Right hindlimb (tissue), 1 donor: ENCODE measurements at places on chromosomes 11 and 22.

DNA sequence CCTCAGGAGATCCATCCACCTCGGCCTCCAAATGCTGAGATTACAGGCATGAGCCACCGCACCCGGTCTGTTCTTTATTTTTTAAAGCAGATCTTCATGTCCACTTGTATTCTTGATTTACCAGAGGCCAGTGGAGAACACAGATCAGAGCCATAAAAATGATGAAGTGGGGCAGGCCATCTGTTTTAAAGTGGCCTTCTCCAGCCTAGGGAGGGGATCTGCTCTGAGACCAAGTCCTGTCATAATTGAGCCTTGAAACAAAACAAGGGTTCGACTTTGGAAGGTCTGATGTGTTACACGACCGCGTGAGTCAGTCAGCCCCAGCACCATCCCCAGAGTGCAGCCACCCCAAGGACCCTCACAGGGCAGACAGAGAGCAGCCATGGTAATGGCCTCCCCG is 27.5 kb downstream of the ABCC8 start:
- DNase-seq = no peak

- DNase-seq = no peak
Observed at GRCh38 chr22:22798232-22798616, 89.4 kb upstream of the IGLL5 start.

- DNase-seq = no peak
Observed at GRCh38 chr22:46776876-46777608, 14.6 kb downstream of the TBC1D22A start.

DNA sequence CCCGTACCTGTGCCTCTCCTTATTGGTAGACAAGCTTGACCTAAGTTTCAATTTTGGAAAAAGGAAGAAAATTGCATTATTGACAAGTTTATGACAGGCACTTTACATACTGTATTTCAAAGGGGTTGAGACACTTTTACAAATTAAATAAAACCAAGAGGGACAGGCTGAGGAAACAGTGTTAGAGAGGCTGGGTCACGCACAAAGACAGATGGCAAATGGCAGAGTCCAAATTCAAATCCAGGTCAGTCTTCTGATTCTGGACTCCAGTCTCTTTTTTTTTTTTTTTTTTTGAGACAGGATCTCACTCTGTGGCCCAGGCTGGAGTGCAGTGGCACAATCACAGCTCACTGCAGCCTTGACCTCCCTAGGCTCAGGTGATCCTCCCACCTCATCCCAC is 10.1 kb downstream of the TRIM66 start:
- no peak for DNase-seq

- DNase-seq = no peak
Observed at GRCh38 chr22:34508797-34509196, 557.2 kb upstream of the ISX start.

DNA sequence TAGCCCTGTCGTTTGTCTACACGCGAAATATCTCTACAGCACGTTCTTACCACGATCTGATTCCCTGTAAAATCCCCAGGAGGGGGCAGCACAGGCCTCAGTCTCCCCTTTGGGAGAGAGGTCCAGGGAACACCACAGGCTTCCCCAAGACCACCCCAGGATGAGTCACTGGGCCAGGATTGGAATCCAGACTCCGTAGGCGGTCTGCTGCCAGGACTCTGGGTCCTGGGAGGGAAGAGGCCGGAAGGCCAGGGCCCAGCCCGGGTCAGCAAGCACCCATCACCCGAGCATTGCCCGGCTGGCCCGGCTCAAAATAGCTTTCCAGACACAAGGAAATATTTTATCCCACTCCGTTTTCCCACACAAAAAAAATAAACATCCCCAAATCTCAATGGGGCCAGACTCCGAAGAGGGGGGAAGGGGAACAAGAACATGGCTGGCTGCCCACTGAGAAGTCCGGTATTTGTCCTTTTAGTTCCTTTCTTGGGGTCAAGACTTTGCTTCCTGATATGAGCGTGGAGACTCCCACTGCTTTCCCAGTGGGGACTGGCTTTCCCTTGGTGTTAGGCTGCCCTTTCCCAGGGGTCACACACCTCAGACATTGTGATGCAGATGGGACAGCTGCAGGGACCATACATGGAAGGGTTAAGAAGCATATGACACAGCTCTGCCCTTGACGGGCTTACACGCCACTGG is 91.3 kb downstream of the LRRC32 start:
- peak; percentile 57 for DNase-seq

DNA sequence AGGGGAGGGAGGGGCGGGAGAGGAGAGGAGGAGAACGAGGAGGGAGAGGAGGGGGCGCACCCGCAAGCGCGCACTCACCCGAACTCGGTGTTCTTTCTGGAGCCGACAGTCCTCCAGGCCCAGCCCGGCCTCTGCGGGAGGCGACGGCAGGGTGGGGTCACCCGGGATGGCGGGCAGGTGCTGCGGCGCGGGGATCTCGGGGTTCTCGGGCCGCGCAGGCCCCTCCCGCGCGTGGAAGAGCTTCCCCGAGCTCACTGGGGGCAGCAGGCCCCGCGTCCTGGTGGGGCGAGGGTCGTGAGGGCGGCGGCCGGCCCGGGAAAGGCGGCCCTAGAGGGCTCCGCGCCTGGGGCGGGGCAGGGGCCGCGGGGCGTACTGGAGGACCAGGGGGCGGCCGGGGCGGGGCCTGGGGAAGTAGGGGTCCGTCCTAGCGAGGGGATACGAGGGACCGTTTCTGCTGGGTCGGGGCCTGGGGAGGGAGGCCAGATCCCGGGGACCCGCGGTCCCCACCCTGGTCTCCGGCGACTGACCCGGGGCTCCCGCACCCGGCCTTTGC is 5.2 kb downstream of the LMNTD2 start:
- no peak for DNase-seq

DNA sequence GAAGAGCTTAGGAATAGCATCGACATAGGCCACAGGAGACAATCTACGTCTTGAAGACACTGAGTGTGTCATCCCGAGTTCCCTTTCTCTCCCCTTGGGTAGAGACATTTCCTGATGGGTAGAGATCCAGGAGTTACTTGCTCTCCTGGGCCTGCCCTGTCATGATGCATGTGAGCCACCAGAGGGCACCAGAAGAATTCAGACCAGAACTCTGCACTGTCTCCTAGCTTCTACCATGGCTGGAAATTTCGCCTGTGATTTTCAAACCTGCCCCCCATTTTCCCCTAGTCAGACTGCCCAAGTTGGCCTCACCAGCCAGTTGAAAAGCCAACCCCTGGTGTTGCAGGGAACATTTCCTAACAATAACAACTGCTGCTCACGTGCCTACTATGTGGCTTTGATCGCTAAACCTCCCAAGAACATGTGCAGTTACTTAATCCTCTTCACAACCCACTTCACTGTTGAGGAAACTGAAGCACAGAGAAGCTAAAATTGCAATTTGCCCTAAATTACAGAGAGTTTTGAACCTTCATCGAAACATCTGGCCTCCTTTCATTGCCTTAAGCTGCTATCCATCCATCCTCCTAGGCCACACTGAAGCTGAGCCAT is 47.2 kb downstream of the C11orf58 start:
- peak; percentile 71 for DNase-seq

DNA sequence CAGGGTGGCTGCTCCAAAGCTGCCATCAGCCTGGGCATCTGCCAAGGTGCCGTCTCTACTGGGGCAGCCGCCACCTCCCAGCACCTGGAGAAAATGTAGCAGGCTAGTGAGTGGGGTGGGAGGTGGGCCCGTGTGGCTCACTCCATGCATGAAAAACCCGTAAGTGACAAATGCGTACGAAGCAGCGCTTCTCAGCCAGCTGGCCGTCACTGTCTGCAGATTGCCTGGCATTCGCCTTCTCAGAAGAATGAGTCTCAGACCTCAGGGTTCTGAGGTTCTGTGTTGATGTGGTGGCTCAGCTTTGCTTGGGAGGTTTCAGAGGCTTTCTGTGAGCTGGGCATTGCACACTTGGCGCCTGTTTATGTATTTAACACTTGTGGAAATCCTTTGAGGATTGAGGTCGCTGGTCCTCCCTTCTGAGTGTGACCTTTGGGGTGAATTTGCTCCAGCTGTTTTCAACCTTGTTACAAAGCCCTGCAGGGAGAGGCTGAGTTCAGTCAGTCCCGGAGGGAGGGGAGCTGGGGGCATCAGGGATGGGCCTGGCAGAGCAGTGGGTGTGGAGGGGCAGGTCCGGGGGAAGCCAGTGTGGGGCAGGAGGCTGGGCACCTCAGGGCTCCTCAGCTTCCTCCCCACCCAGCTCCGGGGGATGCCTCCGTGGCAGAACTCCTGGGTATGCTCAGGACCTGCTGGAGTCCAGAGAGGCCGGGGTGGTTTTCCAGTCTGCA is 977.0 kb downstream of the TBC1D22A start:
- no peak for DNase-seq

- DNase-seq = no peak
Observed at GRCh38 chr11:47485107-47485506, 36.2 kb upstream of the RAPSN start.

DNA sequence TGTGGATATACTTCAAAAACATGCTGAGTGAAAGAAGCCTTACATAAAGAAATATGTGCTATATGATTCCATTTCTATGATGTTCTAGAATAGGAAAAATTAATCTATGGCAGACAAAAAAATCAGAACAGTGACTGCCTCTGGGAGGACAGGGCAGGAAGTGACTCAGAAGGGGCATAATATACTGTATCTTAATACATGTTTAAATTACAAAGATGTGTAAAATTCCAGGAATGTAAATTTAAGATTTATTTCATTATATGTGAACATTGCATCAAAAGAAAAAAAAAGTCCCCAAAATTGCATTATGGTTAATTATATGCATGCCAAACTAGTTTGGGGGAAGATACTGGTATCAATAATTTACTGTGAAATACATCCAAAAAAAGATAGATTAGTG is 32.2 kb downstream of the SBF2 start:
- DNase-seq = no peak

DNA sequence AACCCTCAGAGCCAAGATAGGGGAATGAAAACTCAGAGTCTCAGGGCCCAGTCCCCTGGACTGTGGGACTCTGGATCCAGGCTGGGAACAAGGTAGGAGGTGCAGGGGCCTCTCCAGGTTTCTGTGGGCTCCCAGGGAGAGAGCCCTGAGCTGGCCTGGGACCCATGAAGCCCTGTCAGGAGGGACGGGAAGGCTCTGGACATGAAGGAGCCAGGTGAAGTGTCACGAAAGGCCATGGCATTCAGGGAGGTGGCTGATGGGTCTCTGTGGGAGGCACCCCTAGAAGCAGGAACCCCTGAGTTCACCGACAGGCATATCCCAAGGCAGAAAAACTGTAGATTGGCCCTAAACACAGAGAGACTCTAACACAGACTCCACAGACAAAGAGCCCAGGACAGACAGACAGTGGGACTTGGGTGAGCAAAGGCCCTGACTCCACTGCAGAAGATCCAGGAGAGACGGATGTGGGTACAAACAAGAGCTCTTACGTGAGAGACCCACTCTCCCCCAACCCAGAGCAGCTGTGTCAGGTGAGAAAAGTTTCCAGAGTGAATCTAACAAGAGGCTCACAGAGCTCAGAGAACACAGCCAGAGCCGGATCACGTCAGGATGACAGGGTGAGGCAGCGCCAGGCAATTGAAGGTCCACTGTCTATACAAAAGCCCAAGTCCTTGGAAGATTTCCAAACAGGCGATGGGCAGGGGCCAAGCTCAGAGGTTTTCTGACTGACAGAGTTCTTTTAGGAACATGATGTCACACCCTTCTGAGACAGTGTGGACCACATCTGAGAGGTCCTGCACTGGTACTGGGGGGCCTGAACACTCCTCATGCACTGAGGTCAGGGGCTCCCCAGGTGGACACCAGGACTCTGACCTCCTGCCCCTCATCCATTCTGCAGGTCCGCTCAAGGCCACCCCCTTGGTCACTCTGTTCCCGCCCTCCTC is 27.4 kb downstream of the IGLL5 start:
- DNase-seq = no peak

- no peak for DNase-seq
Observed at GRCh38 chr11:120643284-120643683, 131.7 kb downstream of the GRIK4 start.

GRCh38 chr11:118536726-118537125 is 5.7 kb downstream of the TMEM25 start:
- no peak for DNase-seq

GRCh38 chr11:60360621-60361020 is 17.7 kb upstream of the MS4A7 start:
- no peak for DNase-seq

DNA sequence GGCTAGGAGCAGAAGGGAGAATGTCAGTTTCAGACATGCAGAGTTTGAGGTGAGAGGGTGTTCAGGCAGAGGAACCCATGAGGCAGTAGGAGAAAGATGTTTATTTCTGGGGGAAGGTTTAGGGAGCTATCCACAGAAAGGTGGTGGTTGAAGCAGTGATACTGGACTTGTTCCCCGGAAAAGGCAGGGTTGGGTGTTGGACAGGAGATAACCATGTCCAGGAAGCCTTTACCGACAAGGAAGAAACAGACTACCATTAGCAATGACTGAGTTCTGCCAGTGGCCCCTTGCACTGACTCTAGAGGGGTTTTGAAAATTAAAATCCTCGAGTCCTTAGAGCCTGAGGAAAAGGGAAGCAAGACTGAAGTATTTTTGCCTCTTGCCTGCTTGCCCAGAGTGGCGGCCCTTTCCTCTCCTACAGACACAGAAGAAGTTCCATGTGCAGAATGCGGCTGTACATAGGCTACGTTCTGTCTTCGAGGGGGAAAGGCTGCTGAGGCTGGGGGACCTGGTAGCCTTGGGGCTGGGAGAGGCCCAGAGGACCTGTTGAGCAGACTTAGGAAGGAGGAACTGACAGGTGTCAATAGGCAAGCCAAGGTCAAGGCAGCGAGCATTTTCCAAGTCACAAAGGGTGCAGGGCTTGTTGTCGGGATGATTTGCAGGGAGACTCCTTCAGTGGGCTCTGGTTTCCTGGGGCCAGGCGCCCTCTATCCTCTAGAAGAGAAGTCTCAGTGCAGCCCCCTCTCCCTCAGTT is 146.7 kb downstream of the LDLRAD3 start:
- no peak for DNase-seq

- peak; percentile 79 for DNase-seq
Observed at GRCh38 chr11:110376711-110377324, 52.9 kb upstream of the FDX1 start.

GRCh38 chr11:123765601-123766000 is 11.3 kb upstream of the OR6X1 start:
- DNase-seq = no peak

DNA sequence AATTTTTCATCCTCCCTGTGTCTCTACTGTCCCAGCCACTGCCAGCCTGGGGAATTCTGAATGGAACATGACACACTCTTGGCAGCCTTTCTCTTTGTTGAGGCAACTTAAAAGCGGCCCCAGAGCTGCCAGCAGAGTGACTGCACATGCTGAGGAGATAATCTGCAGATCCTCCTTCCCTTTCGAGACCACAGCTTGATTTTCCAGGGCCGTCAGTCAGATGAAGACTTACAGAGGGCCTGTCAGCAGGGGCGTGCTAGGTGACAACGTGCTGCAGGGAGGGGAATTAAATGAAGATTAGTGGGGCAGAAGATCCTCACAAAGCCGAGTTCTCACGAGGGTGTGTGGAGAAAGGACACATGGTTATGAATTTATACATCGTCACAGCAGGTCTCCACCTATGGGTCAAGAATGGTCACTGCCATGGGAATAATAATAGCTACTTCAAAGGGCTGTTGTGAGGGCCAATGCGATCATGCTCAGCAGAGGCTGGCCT is 193.5 kb upstream of the PITPNB start:
- DNase-seq = peak; percentile 40

DNA sequence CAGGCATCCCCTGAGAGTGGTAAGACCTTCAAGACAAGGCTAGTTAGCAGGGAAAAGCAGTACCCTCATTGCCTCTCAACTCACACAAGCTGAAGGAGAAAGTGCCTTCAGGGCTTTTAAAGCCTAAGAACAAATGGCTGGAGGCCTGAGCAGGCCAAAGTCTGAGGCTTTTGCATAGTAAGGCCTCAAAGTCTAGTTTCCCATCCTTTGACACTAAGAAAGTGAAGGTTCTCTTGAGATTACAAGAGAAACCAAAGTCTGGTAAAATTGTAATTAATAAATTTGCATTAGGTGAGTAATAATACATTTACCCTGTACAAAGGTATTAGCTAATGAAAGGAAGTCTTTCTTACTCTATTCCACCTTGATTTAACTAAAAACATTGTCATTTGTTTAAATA is 47.0 kb upstream of the CCDC89 start:
- DNase-seq = no peak
